Fibroblast of skin of scalp (primary cell): ENCODE measurements at places on chromosomes 16 and 17.
A peak's percentile ranks its signal among the peaks of the same experiment; 100 is the strongest.

DNA sequence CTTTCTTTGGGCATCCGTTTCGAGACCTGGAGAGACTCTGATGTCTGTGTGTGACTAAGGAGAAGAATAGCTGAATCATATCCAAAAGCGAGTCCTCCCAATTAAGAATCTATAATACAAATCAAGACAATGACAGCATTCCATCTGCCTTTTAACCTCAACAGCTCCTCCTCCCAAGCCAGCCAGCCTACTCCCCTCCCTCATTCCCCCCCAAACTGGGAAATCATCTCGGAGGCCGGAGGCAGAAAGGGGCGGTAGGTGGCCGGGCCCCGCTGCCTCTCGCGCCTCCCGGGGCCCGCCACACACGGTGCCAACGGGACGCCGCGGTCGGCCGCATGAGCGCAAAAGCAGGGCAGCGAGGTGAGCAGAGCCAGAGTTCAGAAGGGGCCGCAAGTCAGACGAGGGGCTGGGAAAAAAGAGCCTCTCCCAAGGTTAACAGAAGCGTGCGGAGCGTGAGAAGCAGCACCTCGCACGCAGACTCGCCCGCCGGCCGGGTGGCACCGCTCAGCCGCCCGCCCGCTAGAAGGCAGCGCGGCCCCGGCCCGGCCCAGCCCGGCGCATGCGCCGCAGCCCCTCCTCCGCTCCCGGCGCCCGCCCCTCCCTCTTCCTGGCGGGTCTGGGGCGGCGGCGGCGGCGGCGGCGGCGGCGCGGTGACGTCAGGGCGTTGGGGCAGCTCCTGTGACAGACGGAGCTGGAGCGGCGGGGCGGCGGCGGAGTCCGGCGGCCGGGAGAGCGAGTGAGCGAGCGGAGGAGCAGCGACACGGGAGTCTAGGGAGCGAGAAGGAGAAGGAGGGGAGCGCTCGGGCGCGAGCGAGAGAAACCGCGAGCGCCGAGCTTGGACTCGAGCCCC, at the start of gene PAFAH1B1:
TSS of gene PAFAH1B1 (plus strand) at position 684 of the 850 bp plus-strand sequence. CDS start 44,635 bp downstream, outside the sequence.
- peak; percentile 94 for DNase-seq

GRCh38 chr17:67491009-67491680, 114.1 kb downstream of the PITPNC1 start:
- DNase-seq: peak; percentile 86

DNA sequence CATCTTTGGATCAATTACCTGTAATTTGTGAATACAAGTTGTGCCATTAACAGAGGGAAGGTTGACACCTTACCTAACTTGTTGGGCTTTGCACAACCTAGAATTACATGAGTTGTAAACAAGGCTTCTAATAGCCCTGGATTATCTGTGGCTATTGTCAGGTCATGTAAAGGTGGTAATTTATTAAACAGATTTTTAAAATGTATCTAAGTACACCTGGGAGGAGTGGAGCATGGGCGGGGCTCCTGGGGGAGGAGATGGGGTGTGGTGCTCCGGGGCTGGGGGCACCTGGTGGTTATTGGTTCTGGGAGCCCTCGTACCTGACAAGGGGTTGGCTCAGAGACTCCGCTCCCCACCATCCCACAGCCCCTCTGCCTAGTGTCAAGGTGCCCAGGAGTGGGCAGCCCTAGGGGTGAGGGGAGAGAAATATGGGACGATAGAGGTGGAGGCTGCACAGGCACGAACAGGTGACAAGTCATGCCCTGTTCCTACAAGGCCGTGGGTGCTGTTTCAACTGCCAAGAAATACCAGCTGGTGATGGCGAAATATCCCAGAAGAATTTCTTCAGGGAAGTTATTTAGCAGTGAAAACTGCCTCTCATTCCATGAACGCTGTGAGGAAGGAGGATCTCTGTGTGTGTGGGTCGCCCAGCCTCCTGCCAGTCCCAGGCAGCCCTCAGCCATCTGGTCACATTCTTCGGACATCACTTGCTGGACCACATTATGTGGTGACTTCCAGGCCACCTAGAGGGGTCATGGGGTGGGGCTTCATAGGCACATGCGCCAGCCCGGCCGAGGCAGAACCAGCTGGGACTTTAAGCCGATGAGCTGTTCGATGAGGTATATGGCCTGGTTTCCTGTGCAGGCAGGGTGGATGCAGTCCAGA, 55.5 kb upstream of the IRX3 start:
- peak; percentile 50 for DNase-seq

- peak; percentile 80 for DNase-seq
These were observed 3.0 kb downstream of the UBALD2 start for GRCh38 chr17:76268015-76268749.

DNA sequence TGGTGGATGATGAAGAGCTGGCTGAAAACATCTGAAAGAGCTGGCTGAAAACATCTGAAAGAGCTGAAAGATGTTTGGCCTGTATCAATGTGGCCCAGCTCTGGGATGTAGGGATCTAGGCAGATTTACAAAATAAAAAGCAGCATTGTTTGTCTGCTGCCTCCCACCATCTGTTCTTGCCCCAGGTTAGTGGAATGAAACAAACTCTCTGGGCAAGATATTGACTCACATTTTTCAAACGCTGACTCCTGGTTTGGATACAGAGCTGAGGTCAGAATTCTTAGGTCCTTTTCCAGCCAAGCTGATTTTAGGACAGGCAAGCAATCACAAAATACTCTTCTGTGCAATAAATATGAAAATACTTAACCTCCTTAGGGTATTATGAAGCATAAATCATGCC, 139.0 kb downstream of the STX8 start:
- no peak for DNase-seq

- DNase-seq: no peak
These were observed 27.9 kb upstream of the ARL6IP1 start for GRCh38 chr16:18829251-18829650.

GRCh38 chr16:15777533-15778203, 79.2 kb downstream of the MYH11 start:
- peak; percentile 58 for DNase-seq

GRCh38 chr17:6755731-6756184, at the start of gene XAF1:
XAF1 (plus strand) TSS chr17:6756046; CDS start chr17:6756079, 33 bp downstream.
- peak; percentile 60 for DNase-seq

DNA sequence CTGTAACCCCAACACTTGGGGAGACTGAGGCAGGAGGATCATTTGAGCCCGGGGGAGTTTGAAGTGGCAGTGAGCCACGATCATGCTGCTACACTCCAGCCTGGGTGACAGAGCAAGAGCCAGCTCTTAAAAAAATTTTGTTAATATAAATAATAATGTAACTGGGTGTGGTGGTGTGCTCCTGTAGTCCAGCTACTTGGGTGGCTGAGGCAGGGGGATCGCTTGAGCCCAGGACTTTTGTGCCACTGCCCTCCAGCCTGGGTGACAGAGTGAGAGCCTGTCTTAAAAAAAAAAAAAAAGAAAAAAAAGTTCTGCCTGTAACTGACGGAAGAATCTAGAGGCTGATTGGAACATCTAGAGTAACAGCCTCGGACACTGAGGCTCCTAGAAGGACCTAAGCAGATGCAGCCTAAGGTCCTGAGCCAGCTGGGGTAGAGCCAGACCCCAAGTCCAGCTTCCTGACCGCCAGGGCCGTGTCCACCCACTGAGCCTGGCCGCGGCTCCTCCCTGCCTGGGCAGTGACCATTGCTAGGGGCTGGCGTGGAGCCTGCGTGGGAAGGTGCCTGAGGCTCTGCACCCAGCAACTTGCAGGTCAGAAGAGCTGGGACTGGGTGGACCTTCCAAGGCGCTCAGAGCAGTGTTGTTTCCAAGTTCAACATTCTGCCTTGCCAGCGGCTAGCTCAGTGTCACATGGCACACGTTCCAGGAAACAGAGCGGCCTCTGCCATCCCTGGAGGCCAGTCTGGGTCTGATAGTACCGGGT, 209.4 kb upstream of the CIBAR2 start:
- DNase-seq: peak; percentile 21

GRCh38 chr16:75319513-75320411, 68.3 kb upstream of the BCAR1 start:
- DNase-seq: peak; percentile 90

GRCh38 chr16:58331024-58331707, 36.3 kb upstream of the PRSS54 start:
- DNase-seq: no peak

- peak; percentile 64 for DNase-seq
These were observed at the start of gene THRA for GRCh38 chr17:40062329-40063186. THRA (plus strand) TSS chr17:40062965; CDS start chr17:40074489, 11,524 bp downstream.

DNA sequence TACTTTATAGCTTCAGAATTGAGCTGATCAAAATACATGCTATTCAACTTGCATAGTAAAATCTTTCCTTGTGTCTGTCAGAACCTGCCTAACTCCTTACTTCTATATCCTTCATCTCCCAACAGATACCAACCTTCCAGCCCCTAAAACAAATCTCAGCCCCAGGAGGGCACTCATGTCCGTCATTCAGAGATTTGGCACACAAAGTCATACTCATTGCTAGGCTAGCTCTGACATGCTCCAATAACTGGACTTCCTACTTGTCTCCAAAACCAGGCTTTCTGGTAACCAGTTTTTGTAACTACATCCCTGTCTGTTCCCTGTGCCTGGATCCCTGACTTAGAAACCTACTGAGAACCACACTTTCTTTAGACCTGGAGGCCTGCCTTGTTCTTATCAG, 37.5 kb upstream of the DHX40 start:
- no peak for DNase-seq

DNA sequence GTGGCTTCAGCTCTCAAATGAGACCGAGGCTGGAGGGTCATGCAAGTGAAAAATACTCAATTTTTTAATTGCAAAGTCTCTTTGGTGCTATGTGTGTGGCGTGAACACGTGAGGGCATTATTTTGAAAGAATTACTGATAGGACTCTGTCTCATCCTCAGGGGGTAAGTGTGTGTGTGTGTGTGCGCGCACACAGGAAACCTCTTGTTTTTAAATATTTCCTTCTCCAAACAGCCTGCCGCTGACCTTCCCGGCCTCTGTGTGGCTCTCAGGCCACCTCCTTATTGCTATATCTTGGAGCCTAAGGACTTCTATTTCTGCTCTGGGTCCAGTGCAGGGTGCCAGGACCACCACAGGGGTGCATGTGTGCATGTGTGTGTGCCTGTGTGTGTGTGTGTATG, 99.7 kb downstream of the CMIP start:
- DNase-seq: no peak

GRCh38 chr17:47733674-47734410, 806 bp downstream of the TBX21 start:
- no peak for DNase-seq

DNA sequence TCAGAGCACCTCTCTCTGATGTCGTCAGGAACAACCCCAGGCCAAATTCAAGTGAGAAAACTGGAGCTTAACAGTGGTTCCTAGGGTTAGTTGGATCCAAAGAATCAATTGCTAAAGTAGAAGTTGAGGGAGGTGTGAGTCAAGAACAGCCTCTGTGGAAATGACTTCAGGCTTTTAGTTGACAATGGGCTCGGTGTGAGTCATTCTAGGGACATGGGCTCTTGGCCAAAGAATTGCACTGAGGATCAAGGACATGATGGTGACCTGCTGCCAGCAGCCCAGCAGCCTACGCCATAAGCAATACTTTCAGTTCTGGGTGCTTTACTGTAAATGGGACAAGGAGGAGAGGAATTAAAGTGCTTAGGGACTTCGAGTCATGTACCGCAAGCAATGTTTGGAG, 32.1 kb upstream of the SMURF2 start:
- peak; percentile 78 for DNase-seq

DNA sequence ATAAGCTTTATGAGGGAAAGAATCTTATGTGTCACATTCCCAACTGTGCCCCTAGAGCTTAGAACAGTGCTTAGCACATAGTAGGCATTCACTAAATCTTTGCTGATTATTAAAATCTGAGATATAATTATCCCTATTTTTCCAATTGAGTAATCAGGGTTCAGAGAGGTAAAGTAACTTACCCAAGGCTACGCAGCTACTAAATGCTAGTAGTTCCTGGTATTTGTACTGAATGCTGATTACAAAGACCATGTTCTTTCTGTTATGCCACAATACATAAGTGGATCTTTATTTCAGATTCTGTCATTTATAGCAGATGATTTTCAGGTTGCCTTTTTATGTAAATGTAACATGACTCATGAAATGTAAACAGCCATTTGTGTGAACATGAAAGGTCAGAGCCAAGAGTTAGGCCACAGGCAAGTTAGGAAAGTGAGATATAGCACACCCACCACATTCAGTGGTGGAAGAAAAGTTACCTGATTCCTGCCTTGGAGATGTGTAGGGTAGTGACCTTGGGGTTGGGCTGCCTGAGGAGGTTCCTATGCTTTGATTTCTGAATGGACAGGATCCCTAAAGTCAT, 77.2 kb downstream of the FTO start:
- no peak for DNase-seq

DNA sequence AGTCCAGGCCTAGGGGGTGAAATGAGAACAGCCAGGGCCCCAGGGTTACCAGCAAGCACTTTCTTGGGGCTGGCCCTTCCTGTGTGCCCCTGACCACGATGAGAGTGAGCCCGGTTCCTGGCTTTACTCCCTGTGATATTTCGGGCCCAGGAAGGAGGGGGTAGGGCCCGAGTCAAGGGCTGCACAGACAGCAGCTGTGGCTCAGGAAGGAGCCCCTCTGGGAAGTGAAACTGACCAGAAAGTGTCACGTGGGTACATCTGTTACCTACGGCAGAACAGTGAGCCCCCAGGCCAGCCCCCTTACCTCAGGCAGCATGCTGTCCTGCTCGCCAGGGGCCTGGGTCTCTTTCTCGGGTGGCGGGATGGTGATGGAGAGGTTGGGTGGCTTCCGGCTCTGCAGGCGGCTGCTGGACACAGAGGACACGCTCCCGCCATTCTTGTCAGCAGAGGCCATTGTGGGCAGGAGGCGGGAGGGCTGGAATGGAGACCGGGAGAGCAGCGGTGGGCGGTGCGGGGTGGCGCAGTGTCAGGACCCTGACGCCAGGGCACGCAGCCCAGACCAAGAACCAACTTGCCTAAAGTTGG, 13.8 kb downstream of the AANAT start:
- DNase-seq: no peak

GRCh38 chr16:74160759-74161158, 135.9 kb upstream of the PSMD7 start:
- DNase-seq: no peak

- DNase-seq: peak; percentile 16
These were observed 220.2 kb upstream of the CDH8 start for GRCh38 chr16:62256406-62256805.

GRCh38 chr17:21049457-21049856, 6.6 kb upstream of the USP22 start:
- no peak for DNase-seq

GRCh38 chr17:6233339-6233738, 163.2 kb downstream of the WSCD1 start:
- no peak for DNase-seq

DNA sequence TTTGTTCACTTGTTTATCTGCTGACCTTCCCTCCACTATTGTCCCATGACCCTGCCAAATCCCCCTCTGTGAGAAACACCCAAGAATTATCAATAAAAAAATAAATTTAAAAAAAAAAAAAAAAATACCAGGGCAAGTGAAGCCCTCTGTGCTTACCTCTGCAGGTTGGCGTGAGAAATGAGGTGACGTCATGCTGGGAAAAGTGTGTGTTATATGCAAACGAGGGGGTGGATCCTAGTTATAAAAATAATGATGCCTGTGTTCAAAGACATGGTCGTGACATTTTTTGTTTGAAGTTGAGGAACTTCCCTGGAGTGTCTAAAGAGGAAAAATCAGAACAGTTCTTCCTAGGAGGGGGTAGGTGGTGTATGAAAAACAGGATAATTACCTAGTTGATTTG, 20.2 kb downstream of the TMC7 start:
- no peak for DNase-seq

- no peak for DNase-seq
These were observed 88.9 kb downstream of the C16orf78 start for GRCh38 chr16:49462362-49462988.
